ENCODE measurements at places on chromosomes 1 and 21.

- no peak for DNase-seq
These were observed 15.4 kb upstream of the PHACTR4 start for GRCh38 chr1:28354121-28354520.

DNA sequence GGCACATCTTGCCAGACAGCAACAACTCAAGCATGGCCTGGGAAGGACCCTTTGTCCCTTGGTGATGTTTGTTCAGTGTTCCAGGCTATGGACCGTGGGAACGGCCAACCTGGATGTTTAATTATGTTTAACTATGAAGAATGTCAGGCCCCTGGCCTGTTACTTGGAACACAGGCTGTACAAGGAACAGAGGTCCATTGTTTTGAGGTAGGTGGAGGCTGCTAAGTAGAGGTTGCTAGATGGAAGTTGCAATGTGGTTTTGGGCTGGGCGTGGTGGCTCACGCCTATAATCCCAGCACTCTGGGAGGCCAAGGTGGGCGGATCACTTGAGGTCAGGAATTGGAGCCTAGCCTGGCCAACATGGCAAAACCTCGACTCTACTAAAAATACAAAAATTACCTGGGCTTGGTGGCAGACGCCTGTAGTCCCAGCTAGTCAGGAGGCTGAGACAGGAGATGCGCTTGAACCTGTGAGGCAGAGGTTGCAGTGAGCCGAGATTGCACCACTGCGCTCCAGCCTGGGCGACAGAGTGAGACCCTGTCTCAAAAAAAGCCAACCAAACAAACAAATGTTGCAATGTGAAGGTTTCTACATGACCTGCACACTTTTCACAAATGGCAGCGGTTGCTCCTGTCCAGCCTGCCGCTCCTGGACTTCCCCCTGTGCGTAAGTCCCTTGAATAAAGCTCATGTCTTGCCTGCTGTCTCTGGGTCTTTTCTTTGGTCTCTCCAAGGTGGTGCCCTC is 2.5 kb upstream of the LEFTY1 start:
- no peak for DNase-seq

DNA sequence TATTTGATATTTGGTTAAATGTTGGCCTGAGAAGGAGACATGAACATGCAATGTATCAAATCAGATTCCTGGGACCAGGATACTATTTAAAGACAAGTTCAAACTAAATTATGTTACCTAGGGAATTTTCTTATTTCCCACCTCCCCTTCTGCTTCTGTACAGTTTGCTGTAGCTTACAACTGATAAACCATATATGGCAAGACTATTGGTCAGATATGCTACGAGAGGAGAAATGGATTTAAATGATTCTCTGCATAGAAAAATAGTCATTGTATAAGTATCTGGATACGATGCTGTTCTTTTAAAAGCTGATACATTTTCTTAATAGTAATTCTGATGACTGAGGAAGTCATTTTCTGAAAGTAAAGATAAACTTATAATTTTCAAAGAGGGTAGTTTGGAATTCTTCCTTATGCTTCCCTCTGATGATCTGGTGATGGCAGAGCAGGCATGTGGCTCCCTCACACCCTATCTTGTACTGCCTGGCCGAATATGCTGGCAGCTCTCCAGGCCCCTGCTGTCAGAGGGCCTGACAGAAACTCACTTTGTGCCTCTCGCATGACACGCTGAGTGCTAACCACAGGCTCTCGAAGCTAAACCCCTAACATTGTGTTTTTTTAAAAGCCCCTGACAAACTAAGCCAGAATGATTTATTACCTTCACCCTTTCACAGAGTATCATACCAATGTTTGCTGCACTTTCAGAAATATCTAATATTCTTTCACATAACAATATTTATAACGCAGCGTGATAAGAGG is 19.4 kb downstream of the RRP15 start:
- DNase-seq: no peak

DNA sequence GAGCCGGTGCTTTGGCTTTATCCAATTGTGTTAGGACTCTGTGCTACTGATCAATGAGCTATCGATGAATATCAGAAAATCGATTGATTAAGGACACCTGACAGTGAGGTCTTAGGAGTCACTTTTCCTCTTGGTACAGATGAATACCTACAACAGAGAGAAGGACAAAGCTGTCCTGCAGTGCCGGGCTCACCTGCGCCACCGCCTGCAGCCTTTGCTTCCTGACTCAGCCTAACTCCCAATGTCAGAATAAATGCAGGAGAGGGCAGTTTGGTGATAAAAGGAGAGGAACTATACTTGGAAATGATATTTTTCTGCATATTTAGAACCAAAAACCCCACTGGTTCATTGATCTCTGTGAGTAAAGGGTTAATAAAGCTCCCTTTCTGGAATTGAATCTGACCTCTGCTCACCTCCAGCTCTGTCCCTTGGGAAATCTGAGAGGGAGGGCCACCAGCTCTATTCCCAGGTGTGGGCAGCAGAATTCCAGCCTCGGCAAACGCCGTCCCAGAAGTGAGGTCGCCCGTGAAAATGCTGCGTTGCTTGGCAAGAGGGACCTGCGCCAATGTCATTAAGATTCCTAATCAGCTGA is 39.3 kb downstream of the POFUT2 start:
- DNase-seq: no peak

- DNase-seq: peak; percentile 31
These were observed 40.9 kb upstream of the BEND5 start for GRCh38 chr1:48817505-48818114.

- no peak for DNase-seq
These were observed 5.9 kb downstream of the CLCA2 start for GRCh38 chr1:86429835-86430234.

GRCh38 chr1:160744852-160745520 is 5.9 kb downstream of the SLAMF7 start:
- no peak for DNase-seq

DNA sequence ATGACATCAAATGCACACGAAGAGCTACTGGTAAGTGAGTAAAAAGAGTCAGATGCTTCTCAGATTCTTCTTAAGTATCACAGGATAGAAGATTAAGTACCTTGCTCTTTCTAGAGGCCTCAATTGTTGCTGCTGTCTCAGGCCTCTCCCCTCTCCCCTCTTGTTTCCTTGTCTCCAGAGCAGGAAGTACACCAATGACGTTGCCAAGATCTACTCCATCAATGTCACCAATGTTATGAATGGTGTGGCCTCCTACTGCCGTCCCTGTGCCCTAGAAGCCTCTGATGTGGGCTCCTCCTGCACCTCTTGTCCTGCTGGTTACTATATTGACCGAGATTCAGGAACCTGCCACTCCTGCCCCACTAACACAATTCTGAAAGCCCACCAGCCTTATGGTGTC is 21.3 kb upstream of the SARS1 start:
- DNase-seq: no peak

DNA sequence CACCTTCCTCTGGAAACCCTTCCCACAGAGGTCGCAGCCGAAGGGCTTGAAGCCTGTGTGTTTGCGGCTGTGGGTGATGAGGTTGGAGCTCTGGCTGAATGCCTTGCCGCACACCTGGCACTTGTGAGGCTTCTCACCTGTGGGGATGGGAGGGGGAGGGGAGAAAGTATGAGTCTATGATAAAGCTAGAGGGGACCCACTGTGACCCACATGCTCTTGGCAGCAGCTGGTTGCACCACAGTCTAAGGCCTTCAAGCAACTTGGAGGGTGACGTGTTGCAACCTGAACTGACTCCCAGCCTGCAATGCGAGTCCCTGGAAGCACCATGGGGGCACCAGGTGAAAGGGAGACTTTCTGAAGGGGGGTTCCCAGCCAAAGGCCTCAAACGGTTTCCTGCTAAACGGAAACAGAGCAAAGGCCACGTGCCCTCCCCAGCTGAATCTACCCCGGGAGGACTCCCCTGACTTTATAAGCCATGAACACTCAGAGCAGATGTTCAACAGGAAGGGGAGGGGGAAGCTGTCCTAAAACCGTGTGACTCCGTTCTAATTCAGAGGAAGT is 10.6 kb downstream of the GFI1 start:
- peak; percentile 45 for DNase-seq

DNA sequence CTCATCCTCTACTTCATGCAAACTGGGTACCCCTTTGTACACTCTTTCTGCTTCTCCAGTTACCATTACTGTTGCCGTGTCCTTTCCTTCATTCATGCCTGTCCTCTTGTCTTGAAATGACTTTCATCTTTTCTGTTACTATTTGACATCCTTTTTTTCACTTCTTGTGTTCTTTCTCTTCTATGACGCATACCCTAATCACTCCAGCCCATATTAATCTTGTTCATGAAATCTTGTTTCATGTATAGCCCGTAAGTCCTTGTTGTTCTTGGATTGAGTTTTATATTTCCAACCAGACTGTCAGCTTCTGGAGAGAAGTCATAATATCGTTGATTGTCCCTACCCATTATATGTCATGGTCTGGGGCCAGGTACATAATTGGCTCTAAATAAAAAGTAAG is 126.1 kb downstream of the NOS1AP start:
- no peak for DNase-seq

DNA sequence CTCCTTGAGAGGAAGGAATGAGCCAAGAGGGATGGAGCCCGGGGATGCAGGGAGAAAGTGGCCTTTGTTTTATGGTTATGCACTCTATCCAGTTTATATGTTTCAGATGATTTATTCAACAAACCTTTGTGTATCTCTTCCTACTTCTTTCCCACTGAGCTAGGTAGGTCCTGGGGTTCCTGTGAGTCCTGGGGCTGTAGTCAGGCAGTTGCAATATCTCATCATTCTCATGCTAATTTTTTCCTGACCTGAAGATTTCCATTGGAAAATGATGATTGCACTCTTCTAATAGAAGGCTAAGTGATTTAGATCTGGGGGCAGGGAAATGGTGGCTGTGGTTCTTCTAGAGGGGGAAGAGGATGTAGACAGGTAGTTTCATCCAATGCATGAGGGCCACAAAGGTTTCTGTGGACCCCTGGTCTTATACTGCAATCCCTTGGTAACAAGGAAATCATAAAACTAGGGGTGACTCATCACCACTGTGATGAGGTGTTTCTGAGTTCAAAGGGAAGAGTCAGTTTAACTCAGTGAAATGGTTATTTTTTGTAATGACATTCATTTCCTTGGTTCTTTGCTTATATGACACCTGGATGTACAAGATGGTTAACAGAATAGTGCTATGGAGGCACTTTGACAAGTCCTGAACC is 20.2 kb downstream of the B3GALT5 start:
- no peak for DNase-seq

GRCh38 chr1:161364332-161364731 is 3.3 kb downstream of the CFAP126 start:
- DNase-seq: no peak

DNA sequence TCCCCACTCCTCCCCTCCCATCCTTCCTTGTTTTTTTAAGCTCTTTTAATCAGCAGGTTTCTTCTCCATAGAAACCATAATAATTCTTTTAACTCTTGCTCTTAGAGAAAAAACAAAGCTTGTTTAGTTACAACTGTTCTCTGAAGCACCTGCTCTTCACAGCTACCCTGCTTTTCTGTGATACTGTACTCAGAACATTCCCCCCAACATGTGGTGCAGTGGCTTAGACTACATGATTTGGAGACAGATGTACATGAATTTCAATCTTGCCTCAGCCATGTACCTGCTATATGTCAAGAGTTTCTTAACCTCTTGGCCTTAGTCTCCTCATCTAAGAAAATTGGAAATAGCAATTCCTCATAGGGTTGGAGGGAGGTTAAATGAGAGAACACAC is 33.5 kb downstream of the LAMC2 start:
- DNase-seq: no peak

- DNase-seq: no peak
These were observed 41.6 kb downstream of the ARHGEF16 start for GRCh38 chr1:3495776-3496745.

DNA sequence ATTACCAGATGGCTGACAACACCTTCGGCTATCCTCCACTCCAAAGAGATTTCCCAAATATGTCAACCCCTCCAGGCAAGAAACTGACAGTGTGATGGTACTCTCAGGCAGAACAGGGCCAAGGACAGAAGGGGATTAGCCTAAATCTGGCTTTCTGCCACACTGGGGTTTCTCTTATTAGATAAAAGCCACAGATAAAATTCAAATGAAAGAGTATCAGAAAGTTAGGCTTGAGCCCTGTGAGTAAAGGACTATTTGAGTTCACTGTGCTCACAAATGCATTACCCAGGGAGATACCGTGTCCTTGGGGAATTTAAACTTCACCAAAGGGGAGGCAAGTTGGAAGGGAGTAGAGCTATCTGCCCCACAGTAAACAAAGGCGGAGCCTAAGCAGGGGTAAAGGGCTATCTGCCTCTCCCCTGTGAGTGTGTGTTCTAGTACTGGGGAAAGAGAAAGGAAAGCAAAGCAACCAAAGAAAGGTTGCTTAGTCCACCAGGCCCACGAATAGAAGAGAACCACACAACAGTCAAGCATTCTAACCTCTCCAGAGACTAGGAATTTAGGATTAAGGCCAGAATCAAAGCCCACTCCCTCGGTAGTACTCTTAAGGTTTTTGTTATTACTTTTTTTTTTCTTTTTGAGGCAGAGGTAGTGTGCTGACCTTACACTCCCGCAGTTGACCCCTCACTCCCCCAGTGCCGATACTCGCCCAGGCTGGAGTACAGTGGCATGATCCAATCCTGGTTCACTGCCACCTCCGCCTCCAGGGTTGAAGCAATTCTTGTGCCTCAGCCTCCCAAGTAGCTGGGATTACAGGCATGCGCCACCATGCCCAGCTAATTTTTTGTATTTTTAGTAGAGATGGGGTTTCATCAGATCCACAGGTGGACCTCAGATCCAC is 12.7 kb downstream of the TPM3 start:
- no peak for DNase-seq

- DNase-seq: no peak
These were observed 49.6 kb downstream of the ANGPTL1 start for GRCh38 chr1:178821134-178821866.

DNA sequence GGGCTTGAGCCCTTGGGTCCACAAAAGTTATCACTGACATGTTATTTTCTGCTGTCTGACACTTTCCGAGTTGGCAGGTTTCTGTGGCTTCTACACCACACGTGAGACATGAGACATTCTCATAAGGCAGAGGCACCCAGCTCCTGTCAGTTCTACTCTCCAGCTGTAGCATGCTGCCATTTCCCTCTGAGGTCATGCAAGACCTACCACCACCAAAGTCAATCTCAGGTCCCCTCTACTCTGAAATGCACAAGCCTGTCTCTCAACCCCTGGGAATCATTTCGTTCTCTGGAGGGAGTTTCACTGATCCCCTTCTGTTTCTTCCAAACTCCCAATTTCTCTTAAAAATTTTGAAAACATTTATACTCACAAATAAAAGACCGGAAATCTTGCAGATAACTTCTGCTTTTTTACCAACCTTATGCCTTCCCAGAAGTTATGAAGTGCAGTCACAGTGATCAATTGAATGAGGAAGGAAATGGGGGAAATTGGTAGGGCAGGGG is 39.5 kb upstream of the CR2 start:
- DNase-seq: peak; percentile 76
